ENCODE measurements at places on chromosomes 1 and 21. TPM values are rescaled to one million over a fixed set of nuclear protein-coding genes. Genes with fewer than 3 reads are reported as not detected.

DNA sequence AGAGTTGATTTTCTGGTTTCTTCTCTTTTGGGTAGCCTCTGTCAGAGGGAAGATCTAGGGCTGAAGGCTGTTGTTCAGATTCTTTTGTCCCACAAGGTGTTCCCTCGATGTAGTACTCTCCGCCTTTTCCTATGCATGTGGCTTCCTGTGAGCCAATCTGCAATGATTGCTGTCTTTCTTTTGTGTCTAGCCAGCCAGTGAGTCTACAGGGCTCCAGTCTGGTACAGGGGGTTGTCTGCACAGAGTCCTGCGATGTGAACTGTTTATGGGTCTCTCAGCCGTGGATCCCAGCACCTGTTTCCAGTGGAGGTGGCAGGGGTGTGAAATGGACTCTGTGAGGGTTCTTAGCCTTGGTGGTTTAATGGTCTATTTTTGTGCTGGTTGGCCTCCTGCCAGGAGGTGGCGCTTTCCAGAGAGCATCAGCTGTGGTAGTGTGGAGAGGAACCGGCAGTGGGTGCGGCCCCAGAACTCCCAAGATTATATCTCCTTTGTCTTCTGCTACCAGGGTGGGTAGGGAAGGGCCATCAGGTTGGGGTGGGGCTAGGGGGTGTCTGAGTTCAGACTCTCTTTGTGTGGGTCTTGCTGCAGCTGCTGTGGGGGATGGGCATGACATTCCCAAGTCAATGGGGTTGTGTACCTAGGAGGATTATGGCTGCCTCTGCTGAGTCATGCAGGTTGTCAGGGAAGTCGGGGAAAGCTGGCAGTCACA, 81.3 kb upstream of the C21orf91 start:
- no peak for DNase-seq

GRCh38 chr21:38773099-38774061, 32.3 kb upstream of the ETS2 start:
- peak; percentile 91 for DNase-seq

The ADGRL4 gene
- total RNA-seq: 0.11 TPM

DNA sequence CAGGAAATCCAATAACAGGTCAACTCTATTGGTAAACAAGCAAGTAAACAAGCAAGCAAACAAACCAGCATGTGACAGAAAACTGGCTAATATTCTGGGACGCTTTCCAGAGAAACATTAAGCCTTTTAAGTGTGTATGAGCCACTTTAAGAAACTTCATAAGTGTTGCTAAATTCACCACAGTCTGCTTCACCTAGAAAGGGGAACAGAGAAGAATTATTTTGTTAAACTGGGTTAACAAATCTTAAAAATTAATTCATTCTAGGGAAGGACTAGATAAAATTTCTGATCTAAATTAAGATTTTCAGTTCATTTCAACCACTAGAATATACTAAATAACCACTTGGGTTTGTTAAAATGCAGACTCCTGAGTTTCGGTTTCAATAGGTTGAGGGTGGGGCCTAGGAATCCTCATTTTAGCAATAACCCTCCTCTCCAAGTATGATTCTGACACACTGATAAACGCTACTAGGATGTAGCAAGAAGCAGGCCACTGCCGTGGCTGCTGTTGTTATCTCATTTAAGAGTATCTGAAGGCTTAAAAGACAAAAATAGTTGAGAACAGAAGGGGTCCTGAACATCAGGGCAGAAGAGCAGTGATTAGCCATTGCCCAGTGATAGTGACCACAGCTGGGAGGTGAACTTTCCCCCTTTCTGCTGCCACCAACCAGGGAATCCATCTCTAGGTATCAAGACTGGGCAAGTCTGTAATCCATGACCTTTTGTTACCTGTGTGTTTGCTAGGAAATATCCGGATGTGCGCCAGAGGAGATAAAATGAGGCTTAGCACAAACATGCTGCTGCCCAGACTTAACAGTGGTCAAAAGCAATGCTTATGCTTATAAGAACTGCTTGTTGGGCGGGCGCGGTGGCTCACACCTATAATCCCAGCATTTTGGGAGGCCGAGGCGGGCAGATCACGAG, 11.2 kb downstream of the CREG1 start:
- no peak for DNase-seq

DNA sequence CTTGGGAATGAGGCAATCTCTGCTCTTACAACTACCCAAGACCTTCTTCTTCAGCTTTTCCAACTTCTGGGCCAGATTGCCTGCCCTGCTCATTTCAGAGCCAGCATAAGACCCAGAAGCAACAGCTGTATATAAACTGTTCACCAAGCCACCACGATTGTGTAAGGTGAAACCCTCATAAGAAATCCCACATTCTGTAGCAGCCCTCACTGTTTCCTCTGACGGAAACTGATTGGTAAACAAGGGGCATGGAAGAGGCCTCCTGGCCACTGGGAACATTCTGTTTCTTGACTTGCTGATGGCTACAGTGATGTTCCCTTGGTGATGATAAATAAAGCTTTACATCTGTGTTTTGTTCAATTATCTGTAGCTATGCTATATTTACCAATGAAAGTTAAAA, 39.7 kb upstream of the EXO1 start:
- no peak for DNase-seq

GRCh38 chr1:36864823-36865601, 169.3 kb downstream of the GRIK3 start:
- peak; percentile 48 for DNase-seq

Measured in Daoy (cell line).